ENCODE measurements at places on chromosomes 11 and 22.

GRCh38 chr11:4891996-4892640, 10.4 kb downstream of the OR51T1 start:
- no peak for DNase-seq

- peak; percentile 27 for DNase-seq
These were observed 20.6 kb downstream of the APOBEC3H start for GRCh38 chr22:39117585-39118191.

DNA sequence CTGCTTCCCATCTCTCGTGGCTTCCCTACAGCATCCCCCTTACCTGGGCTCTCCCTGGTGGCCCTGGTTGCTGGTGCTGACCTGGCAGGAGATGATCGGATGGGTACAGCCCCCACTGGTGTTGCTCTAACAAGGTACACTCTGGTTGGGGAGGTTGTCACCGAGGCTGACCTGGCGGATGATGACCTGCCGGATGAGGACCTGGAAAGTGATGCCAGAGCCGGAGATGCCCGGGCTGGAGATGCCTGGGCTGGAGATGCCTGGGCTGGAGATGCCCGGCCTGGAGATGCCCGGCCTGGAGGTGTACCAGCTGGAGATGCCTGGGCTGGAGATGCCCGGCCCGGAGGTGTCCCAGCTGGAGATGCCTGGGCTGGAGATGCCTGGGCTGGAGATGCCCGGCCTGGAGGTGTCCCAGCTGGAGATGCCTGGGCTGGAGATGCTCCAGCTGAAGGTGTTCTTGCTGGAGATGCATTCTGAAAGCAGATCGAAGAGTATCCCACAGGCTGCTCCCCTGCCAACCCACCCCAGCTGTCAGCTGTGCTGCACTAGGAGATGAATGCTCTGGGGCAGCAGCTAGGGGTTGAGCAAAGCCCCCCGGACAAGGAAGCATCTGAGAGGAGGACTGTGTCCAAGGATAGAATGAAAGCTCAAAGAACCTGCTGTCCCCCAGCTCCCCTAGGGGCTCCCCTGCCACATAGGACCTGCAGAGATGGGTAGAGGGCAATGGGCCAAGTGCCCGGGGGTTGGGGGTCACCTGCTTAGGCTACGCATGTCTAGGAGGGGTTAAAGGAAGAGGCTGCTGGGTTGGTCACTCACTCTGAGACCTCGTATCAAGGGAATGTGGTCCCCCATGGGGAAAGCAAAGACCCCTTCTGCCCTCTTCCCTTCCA, 10.6 kb downstream of the TMPRSS13 start:
- DNase-seq = no peak

DNA sequence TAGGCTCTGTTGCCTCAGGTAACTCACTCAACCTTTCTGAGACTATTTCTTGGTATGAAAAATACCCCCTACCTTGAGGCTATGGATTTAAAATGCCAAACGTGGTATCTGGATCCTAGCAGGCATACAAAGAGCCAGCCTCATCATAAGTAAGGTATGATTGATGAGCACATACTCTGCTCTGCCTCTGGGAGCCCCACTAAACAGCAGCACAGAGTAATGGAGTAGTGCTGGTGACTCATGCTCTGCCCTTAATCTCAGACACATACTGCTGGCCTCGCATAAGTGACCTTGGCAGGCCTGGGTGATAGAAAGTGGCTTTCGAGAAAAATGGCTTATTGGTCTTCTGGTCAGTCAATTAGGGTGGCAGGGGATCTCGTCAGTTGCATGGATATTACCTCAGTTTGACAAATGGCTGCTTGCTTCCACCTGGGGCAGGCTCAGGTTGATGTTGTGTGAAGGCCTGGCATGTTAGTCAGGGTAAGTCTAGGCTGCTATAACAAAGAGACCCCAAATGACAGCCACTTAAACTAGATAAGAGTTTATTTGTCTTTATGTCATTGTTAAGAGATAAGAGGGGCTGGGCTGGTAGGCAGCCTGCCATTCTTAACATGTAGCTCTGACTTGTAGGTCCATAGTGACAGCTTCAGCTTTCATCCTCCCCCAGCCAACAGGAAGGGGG, 15.2 kb upstream of the SLC6A5 start:
- no peak for DNase-seq

- no peak for DNase-seq
These were observed 123.8 kb downstream of the RAB38 start for GRCh38 chr11:88051396-88051795.

DNA sequence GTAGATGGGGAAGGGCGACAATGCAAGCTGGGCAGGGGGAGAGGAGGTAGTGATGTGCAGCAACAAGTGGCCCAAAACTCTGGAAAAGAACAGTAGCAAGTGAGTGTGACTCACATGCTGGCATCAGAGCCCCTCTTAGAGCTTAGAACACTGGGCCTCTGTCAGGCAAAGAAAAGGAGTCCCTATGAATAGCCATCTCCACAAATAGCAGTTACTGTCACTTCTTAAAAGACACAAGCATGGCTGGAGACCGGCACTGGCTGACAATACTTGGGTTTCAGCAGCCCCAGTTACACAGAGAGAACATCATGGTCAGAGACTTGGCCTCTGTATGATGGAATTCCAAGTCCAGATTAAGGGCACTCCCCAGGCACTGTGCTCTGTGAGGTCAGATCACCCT, 58.2 kb downstream of the PRCP start:
- DNase-seq = no peak

- no peak for DNase-seq
These were observed 14.8 kb upstream of the TMEM216 start for GRCh38 chr11:61377461-61378160.

- no peak for DNase-seq
These were observed 785 bp upstream of the EFCAB6 start for GRCh38 chr22:43812890-43813289.

GRCh38 chr11:122344215-122344614, 228.2 kb upstream of the BLID start:
- DNase-seq = no peak

DNA sequence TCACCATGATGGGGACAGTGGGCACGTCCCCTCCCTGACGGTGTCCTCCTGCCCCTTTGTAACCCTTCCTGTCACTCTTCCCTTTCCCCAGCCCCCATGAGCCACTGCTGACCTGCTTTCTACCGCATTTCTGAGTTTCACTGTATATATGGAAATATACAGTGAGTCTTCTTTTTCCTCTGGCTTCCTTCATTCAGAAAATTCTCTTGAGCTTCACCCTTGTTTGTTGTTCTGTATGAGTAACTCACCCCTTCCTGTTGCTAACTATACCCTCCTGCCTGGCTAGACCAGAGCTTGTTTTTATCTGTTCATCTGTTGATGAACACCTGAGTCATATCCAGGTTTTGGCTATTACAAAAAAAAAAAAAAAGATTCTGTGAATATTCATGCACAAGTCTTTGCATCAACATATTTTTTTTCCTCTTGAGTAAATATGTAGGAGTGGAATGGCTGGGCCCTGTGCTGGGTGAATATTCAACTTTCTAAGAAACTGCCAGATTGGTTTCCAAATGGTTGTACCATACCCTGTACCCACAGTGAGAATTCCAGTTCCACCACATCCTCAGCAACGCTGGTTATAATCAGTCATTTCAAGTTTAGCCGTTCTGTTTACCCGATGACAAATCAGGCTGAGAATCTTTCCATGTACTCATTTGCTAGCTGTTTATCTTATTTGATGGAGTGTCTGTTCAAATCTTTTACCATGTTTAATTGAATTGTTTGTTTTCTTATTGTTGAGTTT, 62.0 kb downstream of the IGF2 start:
- no peak for DNase-seq

DNA sequence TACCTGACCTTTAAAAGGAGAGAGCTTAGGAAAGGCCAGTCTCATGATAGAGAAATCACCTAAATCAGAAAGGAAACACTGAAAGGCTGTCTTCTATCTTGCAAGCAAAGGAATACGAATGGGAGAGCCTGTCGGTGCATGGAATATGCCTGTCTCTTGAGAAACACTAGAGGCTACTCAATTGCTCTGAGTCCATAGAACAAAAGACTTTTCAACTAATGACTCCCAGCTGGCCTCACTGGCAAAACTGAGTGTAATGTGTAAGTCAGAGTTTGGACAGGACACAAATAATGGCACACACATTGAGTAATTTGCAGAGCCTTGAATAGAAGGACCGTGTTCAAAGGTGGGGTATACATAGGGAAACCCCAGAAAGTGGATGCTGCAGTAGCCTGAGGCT, 171.0 kb upstream of the ARHGAP20 start:
- no peak for DNase-seq

DNA sequence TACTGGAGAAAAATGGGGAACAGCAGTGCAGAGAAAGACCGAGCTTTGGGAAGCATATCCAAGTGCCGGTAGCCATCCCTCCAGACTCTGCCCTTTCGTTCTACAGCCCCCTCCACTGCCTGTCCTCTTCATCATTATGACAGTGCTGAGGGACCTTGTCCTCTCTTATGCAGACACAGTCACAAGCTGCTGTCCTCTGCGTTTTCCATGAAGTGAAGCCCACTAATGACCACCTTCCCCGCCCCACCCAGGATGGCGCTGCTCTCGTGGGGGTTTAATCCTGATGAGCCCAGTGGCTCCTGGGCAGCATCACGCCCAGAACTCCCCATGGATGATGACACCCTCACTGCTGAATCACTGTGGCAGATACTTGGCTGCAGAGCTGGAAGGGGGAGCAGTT, 157.7 kb downstream of the PKNOX2 start:
- DNase-seq = no peak

Measured in NCI-H510A treated with DMSO at 0.1 percent for 48 hours (cell line).